ENCODE measurements at places on chromosomes 13 and 19. TPM values are rescaled to one million over a fixed set of nuclear protein-coding genes. Genes with fewer than 3 reads are reported as not detected.

ZNF296 gene
- total RNA-seq, result 11.8 TPM

DHDH gene
- 1.5 TPM for total RNA-seq

ZNF571 gene
- 0.99 TPM for total RNA-seq

SPIB gene
- not detected for total RNA-seq

ZNF536 gene
- not detected for total RNA-seq
